ENCODE measurements at places on chromosomes 16 and 17. TPM values are rescaled to one million over a fixed set of nuclear protein-coding genes. Genes with fewer than 3 reads are reported as not detected.

ACE gene
- 12.7 TPM for polyA plus RNA-seq

TUBB3 gene
- 10.3 TPM for polyA plus RNA-seq

EIF1 gene
- 777 TPM for polyA plus RNA-seq

- DNase-seq = no peak
Observed at GRCh38 chr16:89737341-89738071, 16.2 kb downstream of the ZNF276 start.

GRCh38 chr17:57938061-57938502 lies 17.1 kb downstream of the CUEDC1 start:
- no peak for DNase-seq

GRCh38 chr17:44672479-44673093 lies 16.3 kb downstream of the MEIOC start:
- no peak for DNase-seq

DNA sequence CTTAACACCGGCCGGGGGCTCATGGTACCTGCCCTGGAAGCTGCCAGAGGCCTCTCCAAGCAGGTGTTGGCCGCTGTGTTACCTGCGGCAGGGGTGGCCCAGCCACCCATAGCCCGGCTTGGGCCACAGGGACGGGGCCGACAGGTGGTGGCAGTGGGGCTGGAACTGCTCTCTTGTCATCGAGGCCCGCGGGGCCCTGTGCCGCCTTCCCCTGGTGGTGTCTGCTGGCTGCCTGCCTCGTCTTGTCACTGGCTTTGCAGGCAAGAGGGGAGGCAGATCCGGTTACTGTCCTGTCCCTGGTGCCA lies 27.1 kb downstream of the GSE1 start:
- no peak for DNase-seq
